ENCODE measurements at places on chromosomes 1 and 21.

DNA sequence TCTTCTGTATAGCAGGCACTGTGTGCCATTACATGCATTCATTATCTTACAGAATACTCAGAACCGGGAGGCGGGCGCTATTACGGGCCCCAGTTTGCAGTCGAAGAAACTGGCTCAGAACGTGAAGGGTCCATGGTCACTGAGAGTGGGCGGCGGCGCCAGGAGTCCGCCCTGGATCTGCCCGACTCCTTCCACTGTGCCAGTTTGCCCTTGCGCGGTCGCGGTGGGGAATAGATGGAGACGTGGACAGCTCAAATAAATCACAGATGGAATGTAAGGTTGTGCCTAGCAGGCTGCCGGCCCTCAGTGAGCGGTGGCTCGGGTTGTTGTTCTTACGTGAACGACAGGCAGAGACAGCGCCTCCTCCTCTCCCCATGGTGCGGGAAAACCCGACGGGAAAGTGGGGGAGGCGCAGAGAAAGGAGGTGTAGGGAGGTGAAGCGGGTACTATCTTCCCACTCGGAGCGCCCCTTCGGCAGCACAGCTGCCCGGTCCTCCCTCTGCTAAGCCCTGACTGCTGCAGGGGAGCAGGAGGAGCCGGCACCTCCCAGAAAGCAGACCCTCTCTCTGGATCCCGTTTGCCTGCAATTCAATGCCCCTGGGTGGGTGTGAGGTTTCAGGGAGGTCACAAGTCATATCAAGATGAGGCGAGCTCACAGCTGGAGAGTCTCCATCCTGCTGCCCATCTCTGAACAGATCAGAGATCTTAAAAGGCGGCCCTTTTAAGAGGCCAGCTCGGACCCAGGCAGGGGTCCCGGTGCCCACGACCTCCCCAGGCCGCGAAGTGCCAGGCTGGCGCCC lies 1.1 kb downstream of the COL9A2 start:
- peak; percentile 48 for DNase-seq

DNA sequence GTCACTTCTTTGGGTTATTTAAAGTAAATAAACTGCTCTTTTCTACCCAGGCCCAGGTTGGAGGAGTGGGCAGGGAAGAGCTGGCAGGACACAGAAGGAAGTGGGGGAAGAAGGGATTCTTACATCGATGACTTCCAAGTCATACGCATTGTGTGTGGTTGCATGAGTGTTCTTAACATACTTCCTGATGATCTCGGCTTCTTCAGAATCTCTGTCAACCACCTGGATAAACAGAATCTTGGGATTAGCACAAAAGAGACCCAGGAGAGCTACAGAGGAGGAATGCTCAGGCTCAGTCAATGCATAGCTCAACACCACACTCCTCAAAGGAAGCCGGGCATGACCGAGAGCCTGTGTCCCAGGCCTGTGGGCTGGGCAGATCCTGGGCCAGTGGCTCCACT lies 42.1 kb downstream of the PARP1 start:
- DNase-seq = no peak

- DNase-seq = no peak
Observed at GRCh38 chr1:2134621-2135307, 59.8 kb downstream of the FAAP20 start.

DNA sequence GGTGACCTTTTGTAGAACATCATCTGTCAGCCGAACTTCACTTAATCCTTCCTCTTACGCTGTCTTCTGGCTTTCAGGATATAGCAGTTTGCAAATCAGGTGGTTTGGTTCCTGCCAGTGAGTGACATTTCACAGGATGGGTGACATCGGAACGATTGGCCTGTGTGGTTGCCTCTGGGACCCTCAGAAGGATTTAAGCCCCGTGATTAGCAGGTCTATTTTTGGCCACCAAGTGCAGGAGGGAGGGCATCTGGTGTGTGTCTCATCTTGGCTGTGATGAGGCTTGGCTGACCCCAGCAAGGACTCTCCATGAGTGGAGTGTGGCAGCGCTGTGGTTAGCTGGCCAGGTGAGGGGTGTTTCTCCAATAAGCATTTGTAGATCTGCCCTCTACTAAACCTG lies 407.6 kb upstream of the VAMP3 start:
- DNase-seq = no peak

DNA sequence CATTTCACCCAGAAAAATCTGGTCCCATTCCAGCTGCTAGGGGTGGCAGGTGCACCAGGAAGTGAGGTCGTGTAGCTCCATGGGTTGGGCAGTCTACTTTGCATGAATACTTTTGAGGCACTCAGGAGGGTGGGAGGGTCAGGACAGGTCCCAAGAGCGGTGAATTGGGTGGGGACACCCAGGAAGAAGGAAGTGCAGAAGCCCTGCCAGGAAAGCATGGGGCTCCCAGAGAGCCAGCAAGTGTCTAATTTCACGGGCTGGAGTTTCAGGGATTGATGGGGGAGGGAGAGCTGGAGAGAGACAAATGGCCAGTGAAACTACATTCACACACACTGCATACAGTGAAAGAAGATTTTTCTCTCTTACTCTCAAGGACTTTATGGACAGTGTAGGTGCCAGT lies 137.8 kb downstream of the GALNT2 start:
- no peak for DNase-seq

DNA sequence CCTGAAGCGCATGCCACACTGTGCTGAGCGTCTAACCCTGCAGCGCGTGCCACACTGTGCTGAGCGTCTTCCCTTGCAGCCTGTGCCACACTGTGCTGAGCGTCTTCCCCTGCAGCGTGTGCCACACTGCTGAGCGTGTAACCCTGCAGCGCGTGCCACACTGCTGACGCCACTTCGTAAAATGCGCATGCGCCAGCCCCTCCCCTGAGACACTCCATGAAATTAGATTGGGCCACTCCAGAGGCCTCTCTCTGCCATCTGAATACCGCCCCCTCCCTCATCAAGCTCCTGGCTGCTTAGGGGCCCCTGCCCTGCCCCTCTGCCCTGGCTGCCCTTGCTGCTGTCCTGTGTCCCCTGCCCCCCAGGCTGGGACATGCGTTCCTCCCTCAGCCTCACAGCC lies 84.8 kb downstream of the POFUT2 start:
- DNase-seq = no peak

GRCh38 chr1:159188375-159188788 lies 16.3 kb upstream of the ACKR1 start:
- peak; percentile 27 for DNase-seq

DNA sequence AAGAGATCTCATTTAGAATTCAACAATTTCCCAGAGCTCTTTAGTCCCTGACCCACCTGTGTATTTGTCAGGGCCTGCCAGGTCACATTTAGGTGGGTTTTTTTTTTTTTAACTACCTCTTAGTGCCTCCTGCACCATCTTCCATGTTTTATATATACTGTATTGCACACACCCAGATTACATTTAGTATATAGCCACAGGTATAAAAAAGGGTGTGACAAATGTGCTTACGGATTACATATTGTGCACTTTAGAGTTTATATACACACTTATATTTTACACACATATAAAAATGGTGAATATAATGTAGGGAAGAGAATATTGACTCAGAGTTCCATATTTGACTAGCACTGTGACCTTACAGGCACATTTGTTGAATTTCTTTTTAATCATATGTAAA lies 17.4 kb upstream of the LRIG2 start:
- no peak for DNase-seq

DNA sequence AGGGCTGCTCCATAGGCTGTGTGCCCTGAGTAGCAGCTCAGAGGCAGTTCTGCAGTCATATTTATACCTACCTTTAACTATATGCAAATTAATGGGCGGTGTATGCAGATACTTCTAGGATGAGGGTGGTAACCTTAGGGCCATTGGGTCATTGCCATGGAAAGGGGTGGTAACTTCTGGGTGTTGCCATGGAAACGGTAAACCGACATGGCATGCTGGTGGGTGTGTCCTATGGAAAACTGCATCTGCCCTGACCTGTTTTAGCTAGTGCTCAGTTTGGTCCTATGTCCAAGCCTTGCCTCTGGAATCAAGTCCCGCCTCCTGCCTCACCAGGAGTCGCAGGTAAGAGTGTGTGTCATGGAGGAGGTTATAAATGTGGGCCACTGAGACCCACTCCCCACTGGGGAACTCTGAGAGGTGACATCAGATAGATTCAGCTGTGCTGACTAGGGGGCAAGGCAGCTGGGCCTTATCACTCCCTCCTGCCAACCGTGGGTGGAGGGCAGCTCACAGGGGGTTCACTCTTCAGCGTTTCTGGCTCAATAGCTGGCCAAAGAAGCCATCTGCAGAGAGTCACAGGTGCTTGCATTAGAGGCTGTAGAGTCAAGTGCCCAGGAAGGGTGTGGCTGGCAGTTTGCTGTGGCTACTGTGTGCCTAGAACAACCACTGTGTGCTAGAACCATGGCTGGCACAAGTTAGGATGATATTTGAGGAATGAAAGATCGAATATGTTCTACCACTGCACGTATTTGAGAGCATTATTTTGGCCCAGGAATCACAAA lies 19.0 kb downstream of the BACE2 start:
- no peak for DNase-seq

- DNase-seq = no peak
Observed at GRCh38 chr1:180787628-180788307, 124.9 kb upstream of the KIAA1614 start.

GRCh38 chr1:181658581-181658980 lies 175.3 kb downstream of the CACNA1E start:
- DNase-seq = no peak

GRCh38 chr1:1629430-1630190 lies 2.4 kb upstream of the MMP23B start:
- peak; percentile 83 for DNase-seq

DNA sequence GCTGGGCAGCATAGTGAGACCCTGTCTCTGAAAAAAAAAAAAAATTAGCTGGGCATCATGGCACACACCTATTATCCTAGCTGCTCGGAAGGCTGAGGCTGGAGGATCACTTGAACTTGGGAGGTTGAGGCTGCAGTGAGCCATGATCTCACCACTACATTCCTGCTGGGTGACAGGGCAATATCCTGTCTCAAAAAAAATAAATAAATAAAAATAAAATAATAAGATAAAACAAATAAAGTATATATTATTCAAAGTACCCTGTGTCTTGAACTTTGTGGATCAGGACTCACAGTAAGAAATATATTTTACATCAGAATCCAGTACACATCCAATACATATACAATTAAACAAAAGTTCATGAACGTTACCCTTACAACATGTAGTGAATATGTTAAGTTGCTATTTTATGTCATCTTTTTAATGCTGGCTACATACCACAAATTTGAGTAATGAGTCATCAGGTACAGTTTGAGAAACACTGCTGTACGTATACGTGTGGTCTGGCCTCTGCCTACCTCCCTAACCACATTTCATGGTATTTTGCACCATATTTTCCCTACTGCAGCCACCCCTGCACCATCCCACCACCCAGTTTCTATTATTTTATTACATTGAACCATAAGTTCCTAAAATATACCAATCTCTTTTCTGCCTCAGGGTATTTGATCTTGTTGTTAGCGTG lies 4.4 kb downstream of the NME7 start:
- DNase-seq = peak; percentile 69

- DNase-seq = no peak
Observed at GRCh38 chr1:207996636-207997035, 85.7 kb upstream of the CD34 start.

GRCh38 chr1:117561551-117561950 lies 44.3 kb upstream of the TENT5C start:
- no peak for DNase-seq

DNA sequence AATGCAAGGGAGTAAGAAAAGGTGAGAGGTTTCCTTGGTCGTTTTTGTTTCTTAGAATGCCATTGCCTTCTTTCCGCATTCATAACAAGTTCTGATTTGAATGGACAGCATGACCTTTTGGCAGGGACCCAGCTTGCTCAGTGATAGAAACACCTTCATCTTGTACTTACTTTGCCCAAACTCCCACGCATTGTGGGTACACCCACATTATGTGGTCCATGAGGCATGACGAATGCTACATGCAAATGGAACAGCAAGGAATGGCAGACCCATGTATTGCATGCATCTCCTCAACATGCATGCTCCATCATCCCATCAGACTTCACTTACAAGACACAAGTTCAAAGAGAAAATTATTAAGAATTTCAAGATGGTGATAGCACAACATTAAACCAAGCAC lies 102.8 kb downstream of the CDC7 start:
- DNase-seq = peak; percentile 76

GRCh38 chr1:159829273-159829634 lies 2.6 kb downstream of the SLAMF8 start:
- DNase-seq = no peak

DNA sequence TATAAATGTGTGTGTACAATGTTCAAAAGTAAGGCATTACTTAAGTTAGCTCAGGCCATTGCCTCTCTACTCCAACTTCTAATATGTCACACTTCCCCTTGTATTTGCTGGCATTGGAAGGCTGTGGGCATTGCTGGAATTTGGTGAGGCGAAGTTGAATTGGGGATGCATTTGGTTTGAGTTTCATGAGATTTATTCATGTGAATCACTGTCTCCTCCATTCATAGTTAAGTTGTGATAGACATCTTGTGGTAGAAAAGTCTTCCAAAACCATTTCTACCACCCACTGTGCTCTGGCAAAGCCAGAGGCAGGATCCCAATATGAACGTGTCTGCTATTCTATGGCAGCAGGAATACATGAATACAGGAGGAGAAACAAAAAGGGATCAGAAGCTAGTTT lies 397.8 kb upstream of the USP24 start:
- no peak for DNase-seq

DNA sequence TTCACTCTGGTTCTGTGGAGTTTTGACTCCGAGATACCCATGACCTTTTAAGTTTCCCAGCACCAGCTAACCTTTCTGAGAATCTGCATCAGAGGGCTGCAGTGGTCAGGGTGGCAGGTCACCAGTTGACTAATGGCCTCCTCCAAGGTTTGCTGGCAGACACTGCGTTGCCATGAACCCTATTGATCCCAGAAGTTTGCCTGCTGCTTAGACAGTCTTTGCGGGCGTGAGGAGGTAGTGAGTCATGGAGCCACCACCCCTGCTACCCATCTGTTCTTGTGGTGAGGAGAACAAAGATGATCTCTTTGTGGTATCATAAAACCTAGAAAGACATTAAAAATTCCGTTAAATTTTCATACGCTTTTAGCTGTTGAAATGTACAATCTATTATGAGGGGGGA lies 180.4 kb downstream of the FGGY start:
- peak; percentile 91 for DNase-seq

GRCh38 chr1:205144751-205145150 lies 23.0 kb upstream of the RBBP5 start:
- no peak for DNase-seq

DNA sequence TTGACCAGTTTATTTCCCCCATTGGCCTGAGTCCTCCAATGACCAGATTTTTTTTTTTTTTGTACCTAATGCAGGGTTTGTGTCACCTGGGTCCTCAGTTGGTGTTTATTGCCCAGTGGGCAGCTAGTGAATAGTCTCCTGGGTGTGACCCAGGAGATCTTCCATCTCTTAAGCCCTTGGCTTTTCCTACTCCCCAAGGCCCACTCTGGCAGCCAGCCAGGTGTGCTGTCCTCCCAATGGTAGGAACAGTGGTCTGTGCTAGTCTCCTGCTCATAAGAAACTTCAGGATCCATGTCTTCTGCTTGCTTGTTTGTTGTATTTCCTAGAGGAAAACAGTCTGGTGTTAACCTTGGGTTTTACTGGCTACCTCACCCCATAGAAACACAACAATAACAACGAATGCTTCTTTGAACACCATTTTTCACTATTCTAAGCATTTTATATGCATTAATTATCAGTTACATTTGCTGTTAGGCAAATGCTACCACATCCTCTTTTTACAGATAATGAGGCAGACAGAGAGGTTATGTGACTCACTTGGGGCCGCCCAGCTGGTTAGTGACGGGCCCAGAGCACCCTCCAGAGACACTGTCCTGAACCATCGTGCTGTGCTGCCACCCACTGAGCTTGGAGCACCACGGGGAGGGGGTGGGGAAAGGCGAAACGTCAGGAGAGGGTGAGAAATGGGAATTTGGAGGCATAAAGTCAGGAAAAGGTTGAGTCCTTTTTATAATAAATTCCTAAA lies 107.5 kb downstream of the HIVEP3 start:
- peak; percentile 82 for DNase-seq

GRCh38 chr1:191624044-191624443 lies 534.2 kb upstream of the RGS18 start:
- no peak for DNase-seq

All from activated CD8-positive, alpha-beta T cell treated with anti-CD3 and anti-CD28 coated beads for 36 hours (primary cell).